Osteocyte (in vitro differentiated cells): ENCODE measurements at places on chromosomes 6 and 20.

GRCh38 chr6:33112148-33112547 lies 36.4 kb downstream of the HLA-DPB1 start:
- DNase-seq, result no peak

DNA sequence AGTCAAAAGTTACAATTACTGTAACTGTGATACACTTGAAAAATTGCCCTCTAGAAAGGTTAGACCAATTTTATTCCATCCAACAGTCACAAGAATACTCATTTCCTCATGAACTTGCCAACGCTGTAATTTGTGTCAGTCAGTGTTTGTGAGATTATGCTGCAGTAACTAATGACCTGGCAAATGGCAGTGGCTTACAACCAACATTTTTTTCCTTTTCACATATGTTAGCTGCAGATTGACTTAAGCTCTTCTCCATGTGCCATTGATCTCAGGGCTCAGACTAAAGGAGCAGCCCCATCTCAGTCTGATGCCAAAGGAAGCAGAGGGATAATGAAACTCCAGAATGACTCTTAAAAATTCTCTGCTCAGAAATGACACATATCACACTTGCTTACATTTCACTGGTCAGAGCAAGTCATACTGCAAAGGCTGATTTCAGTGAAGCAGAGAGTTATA lies 92.3 kb upstream of the ELOVL5 start:
- DNase-seq, result no peak

DNA sequence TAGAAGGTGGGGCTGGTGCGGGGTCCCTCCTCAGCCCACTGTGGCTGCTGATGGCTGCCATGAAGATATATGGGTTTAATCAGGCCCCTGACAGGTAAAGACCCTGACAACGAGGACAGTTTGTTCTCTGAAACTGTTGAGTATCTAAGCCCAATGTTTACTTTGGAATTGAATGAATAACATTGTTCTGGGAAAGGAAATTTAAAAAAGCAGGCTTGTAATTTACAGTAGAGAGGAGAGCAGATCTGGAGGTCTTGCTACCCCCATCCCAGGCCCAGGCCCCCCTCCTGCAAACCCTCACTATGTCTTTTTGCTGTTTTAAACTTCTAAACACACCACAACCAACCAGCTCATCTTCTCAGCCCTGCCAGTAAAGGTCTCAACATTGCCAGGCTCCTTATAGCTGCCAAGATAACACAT lies 171.3 kb downstream of the CDC5L start:
- DNase-seq, result no peak

DNA sequence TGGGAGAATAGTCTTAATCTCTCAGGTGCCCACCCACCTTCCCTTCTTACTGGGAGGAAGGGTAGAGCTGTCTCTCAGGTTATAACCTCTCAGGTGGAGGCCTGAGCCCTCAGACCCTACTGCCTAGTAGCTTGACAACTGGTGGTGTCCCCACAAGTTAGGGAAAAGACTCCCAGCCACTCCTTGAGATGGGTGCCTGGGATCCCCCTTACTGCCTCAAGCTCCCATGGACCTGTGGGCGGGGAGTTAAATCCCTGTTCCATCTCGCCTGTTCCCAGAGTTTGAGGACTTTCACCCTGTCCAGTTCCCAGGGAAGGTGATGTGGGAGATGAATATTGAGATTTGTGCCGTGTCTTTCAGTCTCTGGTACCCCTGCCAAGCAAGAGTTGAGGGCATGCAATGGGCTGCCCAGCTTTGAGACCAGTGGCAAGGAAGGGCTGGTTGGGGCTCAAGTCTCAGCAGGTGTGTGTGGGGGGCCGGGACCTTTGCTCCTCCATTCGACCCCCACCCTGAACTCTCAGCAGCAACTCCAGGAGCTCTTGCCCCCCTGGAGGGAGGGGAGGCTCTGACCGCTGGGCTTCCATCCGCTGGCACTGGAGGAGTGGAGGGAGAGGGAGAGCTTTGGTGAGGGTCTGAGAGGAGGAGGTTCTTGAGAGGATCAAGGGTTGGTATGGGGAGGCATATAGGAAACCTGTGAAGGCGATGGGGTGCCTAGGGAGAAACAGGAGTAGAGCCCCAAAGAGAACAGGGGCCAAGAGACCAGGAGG lies 1.1 kb upstream of the PBX2 start:
- no peak for DNase-seq

GRCh38 chr20:12467758-12468157 lies 541.0 kb upstream of the SPTLC3 start:
- DNase-seq, result no peak

DNA sequence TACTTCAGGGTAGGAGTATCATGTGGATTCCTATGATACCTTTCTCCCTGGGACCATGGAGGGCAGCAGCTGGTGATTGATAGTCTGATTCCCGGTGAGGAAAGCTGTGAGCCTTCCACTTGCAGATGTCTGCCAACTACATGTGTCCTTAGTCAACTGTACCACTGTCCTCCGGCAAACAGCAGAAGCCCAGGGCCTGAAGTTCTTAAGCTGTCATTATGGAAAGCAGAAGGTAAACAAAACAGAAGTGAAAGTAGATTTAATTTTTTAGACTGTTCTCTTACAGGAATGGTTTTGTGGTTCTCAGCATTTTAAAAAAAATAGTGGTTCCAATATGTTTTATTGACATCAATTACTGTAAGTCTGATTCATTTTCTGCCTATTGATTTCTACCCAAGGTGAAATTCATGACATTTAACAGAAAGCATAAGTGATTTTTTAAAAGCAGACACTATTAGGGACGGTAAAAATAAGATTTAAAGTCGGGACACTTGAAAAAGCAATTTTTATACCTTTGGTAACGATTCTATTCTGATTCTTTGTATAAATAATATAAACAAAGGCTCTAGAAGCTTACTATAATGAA lies 36.6 kb downstream of the PTPN1 start:
- no peak for DNase-seq

GRCh38 chr20:62454904-62455636 lies 20.7 kb downstream of the GATA5 start:
- DNase-seq, result no peak

DNA sequence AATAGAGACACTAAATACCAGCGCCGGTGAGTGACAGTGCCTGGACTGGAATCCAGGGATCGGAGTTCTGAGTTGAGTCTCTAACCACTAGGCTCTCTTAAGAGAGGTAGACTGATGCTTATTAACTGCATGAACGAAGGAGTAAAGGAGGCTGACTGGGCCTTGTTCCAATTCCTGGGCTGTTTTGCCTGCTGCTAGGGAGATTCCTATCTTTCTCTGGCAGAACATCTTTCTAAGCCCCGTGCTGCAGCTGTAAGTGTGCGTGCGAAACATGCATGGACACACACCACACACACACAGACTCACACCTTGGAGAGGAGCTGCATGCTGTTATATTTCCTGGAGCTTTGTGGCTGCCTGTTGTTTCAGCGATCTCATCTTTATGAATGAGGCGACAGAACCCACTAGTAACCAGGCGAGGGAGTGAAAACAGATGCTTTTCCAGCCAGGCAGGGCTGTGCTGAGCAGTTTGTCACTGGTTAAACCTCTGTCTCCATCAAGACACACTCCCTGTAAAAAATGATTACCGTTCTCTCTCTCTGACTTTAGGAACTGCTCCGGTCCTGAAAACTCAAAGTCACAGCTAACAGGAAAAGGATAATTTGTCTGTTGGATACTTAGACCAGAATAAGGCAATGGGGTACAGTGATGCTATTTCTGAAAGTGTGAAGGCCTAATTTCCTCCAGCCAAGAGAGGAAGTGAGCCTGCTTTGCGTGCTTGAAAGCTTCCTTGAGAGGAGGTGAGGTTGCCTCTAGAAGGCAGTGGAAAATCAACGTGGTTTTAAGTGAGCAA lies 157.4 kb upstream of the ZNF217 start:
- no peak for DNase-seq

- no peak for DNase-seq
These were observed 123.9 kb downstream of the MAP3K4 start for GRCh38 chr6:161115468-161115867.

GRCh38 chr20:14707026-14707680 lies 369.7 kb upstream of the FLRT3 start:
- no peak for DNase-seq

- no peak for DNase-seq
These were observed 129.9 kb downstream of the LRFN2 start for GRCh38 chr6:40457261-40457660.

DNA sequence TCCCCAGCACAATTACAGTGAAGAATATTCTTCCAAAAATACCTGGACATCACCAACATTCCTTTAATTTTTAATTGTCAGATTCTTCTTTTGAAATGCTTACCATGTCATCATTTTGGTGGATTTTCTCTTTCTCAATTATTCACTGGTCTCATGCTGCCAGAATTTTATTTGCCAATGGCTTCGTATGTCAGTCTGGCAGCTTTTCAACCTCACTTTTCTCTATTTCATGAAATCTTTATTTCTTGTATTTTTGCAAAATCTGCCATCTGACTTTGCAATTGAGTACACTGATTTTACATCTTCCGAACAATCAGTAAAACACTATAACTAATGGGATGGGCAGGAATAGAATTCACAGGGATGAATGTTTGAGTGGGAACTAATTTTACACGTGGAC lies 84.1 kb downstream of the BTBD9 start:
- DNase-seq, result no peak

DNA sequence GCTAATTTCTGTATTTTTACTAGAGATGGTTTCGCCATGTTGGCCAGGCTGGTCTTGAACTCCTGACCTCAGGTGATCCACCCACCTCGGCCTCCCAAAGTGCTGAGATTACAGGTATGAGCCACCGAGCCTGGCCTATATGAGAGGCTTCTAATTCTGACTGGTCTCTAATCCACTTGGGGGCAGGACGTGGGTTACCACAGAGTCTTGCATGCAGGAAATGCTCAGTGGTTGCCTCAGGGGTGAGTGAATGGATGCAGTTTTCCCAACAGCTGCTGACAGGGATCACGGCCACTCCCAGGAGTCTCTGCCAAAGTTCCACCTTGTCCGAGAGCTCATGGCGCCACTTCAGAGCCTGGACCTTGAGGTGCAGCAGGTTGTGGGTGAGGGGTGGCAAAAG lies 6.4 kb upstream of the FANCE start:
- no peak for DNase-seq

GRCh38 chr6:150959166-150959565 lies 93.7 kb downstream of the MTHFD1L start:
- DNase-seq, result no peak

- DNase-seq, result peak; percentile 46
These were observed 20.7 kb upstream of the RREB1 start for GRCh38 chr6:7087066-7087465.

DNA sequence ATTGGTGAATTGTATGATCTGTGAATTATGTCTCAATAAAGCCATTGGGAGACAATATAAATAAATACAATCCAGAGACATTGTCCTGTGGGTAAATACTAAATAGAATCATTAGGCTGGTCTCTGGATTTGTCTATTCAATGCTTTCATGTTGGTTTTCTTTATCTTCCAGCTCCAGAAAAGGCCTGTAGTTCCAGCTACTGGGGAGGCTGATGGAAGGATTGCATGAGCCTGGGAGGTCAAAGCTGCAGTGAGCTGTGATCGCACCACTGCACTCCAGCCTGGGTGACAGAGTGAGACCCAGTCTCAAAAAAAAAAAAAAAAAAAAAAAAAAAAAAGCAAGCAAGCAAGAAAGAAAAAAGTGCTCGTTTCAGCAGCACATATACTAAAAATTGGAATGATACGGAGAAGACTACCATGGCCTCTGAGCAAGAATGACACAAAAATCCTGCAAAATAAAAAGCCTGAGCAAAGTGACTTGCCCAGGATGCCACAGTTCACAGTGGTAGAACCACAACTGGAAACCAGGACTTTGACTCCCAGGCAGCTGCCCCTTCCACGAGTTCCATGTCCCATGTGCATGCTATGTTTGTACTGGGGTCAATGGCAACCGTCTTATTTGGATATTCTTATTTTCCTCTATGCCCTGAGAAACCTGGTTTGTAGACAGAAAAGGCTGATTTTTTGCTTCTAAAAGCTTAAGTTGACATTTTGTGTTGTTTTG lies 33.6 kb upstream of the GMPR start:
- peak; percentile 83 for DNase-seq

DNA sequence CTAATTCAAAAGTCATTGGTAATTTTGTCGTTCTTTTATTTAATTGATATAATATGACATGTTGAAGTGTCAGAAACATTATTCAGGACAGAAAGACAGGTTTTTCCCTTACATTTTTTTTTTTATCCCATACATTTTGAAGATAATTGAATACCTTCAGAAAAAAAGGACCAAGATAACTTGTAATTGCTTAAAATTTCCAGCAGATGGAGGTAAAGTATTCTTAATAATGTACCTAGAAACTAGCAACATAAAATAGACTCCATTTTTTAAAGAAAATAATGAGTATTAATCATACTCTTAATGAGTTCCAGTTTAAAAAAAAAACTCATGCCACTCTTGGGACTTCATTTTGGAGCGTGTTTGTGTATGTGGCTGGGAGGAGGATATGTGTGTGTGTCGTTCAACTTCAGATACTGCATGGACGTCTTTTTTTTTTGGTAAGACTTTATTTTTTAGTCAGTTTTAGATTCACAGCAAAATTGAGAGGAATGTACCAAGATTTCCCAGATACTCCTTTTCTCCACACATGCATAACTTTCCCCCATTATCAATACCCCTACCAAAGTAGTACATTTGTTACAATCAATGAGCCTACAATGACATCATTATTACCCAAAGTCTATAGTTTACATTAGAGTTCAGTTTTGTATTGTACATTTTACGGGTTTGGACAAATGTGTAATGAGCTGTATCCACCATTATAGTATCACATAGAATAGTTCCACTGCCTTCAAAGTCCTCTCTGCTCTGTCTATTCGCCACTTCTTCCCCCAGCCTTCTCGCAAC lies 79.4 kb downstream of the ROS1 start:
- DNase-seq, result no peak

GRCh38 chr6:1436334-1437306 lies 47.2 kb downstream of the FOXF2 start:
- DNase-seq, result peak; percentile 84

- no peak for DNase-seq
These were observed 169.3 kb upstream of the ZNF337 start for GRCh38 chr20:25865715-25866656.

- no peak for DNase-seq
These were observed 71.4 kb upstream of the MLN start for GRCh38 chr6:33875141-33875581.

DNA sequence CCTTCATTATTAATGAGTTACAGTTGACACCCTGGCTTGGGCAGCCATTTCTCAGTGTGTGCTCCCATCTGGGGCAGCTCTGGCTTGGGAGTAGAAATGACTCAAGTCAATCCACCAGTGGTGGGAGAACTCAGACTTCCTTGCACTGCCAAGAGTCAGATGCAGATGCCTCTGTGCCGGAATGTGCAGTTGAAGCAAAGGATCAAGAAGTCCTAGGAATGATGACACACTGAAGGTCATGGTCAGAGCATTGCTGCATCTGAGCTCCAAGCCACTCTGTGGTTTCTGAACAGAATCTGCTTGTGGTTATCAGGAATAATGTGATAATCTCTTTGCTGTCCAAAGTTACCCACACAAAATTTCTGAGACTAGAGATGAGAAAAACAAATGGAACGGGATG lies 19.5 kb upstream of the PAX1 start:
- DNase-seq, result no peak

DNA sequence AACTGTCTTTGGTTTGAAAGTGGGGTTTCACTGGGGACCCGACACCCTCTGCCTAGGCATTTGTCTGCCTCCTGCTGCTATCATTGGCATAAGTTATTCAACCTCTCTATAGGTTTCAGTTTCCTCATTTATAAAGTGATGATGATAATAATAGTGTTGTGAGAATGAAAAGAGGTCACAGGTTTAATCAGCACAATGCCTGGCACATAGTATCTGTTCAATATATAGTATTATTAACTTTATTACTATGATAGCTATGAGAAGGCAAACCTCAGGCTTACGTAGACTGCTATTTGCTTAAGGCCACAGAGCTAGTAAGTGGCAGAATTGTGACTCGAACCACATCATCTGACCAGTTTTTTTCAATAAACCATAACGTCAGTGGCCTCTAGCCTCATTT lies 256.8 kb downstream of the CDKAL1 start:
- DNase-seq, result no peak
